NCI-H187 (cell line): ENCODE measurements at places on chromosomes 12 and 14.

GRCh38 chr12:7161327-7161726, 28.2 kb upstream of the PEX5 start:
- no peak for DNase-seq

DNA sequence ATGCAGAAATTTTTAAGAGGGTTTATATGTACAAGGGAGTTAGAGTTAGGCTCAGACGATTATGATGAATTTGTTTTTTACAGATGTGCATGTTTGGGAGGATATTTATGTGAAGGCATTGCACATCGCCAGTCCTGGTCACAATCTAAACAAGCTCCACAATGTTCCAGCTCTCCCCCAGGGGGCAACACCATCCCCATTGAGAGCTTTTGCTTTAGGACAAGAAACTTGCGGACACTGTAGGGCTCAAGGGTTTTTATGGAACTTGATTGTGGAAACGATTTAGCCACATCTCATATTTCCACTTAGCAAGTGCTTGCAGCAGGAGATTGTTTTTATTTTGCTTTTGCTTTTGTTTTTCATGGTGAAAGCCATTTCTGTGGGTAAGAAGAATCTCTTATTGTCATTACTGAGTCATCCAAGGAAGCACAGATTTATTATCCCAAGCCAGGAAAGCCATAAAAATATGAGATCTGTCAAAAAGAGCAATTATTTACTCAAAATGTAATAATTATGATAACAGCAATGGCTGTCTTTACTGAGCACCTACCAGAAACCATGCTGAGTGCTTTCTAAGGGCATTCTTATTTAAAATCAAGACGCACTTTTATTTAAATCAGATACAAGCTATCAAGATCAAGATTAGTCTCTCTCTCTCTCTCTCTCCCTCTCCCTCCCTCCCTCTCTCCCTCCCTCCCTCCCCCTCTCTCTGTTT, 276.7 kb upstream of the SRRM4 start:
- DNase-seq = peak; percentile 26

DNA sequence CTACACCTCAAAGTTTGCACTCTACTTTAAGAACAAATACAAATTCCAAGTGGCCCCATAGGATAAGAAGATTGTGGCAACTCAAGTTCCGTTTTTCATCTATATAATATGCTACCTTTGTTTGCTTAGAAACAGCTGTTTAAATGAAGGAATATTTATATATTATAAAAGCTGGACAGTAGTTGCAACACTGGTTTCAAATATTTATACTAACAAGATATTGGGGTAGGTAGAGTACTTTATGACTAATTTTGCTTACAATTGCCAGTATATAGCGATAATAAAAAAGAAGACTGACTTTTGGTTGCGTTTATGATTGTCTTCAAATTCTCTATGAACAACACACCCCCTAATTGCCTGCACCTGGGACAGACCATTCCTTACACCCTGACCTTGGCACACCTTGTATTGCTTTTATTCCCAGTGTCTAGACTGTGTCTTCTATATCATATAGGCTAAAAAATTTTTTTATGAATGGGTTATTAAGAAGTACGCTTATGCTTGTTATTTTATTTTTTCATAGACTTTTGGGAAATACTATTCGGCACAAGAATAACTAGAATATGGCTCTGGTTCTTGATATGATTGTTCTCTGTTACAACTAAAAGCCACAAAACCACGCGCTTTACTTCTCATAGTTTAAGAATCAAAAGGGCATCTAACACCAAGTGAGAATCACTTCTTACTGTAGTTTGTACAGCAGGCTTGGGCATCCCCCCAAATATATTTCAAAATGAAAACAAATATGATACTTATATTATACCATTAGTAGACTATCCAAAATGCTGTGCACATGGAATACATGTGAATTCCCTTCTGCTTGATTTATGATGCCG, 455.4 kb upstream of the DCN start:
- DNase-seq = no peak

DNA sequence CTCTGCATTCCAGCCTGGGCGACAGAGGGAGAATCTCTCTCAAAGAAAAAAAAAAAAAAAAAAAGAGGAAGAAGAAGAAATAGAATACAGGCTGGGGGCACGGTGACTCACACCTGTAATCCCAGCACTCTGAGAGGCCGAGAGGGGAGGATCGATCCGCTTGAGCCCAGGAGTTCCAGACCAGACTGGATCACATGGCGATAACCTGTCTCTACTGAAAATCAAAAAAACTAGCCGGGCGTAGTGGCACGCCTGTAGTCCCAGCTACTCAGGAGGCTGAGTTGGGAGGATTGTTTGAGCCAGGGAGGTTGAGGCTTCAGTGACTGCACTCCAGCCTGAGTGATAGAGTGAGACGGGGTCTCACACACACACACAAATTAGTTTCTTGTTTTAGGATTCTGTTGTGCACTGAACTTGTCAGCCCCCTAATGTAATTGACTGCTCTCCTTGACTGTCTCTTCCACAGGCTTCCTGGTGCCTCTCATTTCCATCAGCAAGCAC, 963 bp upstream of the TINF2 start:
- DNase-seq = no peak

GRCh38 chr12:90209029-90209428, 500.4 kb upstream of the ATP2B1 start:
- DNase-seq = no peak

- peak; percentile 21 for DNase-seq
These were observed 938 bp downstream of the RALGAPA1 start for GRCh38 chr14:35808076-35808637.

DNA sequence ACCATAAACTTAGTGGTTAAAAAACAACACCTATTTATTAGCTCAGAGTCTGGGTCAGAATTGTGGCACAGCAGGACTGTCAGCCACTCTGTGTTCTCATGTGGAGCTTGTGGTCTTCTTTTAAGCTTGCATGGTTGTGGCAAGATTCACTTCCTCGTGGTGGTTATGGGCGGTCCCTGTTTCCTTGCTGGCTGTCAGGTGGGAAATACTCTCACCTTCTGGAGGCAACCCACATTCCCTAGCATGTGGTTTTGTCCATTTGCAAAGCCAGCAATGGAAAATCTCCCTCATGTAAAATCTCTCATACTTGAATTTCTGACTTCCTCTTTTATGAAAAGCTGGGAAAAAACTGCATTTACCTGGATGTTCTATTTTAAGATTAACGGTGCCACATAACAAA, 229.8 kb downstream of the ALX1 start:
- no peak for DNase-seq

DNA sequence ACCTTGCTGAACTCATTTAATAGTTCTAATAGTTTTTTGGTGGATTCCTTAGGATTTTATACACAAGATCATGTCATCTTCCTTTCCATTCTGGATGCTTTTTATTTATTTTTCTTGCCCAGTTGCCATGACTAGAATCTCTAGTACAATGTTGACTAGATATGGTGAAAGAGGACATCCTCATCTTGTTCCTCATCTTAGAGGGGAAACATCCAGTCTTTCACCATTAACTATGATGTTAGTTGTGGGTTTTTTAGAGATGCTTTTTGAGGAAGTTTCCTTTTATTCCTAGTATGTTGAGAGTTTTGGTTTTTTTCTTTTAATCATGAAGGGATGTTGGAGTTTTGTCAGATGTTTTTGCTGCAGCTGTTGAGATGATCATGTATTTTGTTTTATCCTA, 8.7 kb downstream of the ANKRD13A start:
- no peak for DNase-seq

DNA sequence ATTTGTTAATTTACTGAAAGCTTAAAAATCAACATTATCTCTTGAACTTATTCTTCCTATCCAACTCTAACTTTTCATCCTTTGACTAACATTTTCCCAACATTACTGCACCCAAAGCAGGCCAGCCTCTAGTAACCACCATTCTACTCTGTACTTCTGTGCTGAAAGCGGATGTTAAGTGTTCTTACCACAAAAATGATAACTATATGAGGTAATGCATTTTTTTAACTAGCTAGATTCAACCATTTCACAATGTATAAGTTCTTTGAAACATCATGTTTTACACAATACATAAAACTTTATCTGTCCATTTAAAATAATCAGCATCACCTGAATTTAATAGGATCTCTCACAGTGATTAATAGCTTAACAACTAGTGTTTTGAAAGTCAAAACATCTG, 468.5 kb upstream of the MGAT4C start:
- no peak for DNase-seq

- no peak for DNase-seq
These were observed 15.6 kb downstream of the PLBD2 start for GRCh38 chr12:113373969-113374368.

- DNase-seq = no peak
These were observed 50.3 kb downstream of the MON2 start for GRCh38 chr12:62516927-62517326.

DNA sequence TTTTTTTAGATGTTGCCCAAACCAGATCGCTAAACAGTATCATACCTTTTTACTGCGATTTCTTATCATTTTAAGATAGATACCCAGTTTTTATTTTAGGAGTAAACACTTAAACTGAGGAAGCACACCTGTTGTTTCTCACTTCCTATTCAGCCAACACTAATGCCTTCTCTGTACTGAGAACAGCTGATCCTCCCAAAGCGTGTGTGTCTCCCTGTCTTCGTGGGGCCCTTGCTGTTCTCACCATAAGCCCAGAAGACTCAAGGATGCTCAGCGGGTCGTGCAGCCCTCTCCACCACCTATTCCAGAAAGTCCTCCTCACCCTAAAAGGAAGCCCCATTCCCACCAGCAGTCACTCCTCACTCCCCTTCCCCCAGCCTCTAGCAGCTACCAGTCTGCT, 14.8 kb downstream of the PPP2R5C start:
- DNase-seq = no peak

DNA sequence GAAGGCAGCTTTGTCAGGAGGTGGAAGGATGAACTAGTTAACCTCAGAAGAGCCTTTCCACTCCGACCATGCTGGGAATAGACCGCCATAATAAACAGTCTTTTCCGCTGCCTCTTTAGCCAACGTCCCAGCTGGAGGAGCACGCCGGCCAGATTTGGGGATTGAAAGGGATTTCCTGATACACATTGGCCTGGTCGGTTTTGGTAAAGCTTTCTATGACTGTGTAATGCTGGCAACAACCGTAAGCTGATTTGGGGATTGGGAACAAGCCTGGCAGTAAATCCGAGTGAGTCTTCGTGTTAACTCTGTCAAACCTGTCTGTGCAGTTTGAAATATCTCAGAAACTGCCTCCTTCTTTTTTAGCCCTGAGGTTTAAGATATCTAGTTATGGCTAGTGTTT, 87.0 kb downstream of the DAD1 start:
- no peak for DNase-seq

DNA sequence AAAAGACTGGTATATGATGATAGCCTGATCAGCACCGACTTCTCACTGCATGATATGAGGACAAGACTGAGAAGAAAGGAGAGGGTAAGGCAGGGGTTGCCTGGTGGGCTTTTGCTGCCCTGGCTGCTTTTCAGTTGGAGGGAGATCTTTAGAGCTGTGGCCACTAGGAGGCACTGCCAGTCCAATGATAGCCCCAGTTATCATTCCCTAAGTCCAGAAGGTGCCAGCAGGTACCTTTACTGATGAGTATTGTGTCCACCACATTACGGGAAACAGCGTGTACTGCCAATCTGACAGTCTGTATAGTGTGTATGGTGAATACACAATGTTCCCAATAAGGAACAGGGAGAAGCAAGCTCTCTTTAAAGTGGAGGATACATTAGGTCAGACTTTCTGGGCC, 55.8 kb upstream of the CCDC175 start:
- DNase-seq = peak; percentile 47

DNA sequence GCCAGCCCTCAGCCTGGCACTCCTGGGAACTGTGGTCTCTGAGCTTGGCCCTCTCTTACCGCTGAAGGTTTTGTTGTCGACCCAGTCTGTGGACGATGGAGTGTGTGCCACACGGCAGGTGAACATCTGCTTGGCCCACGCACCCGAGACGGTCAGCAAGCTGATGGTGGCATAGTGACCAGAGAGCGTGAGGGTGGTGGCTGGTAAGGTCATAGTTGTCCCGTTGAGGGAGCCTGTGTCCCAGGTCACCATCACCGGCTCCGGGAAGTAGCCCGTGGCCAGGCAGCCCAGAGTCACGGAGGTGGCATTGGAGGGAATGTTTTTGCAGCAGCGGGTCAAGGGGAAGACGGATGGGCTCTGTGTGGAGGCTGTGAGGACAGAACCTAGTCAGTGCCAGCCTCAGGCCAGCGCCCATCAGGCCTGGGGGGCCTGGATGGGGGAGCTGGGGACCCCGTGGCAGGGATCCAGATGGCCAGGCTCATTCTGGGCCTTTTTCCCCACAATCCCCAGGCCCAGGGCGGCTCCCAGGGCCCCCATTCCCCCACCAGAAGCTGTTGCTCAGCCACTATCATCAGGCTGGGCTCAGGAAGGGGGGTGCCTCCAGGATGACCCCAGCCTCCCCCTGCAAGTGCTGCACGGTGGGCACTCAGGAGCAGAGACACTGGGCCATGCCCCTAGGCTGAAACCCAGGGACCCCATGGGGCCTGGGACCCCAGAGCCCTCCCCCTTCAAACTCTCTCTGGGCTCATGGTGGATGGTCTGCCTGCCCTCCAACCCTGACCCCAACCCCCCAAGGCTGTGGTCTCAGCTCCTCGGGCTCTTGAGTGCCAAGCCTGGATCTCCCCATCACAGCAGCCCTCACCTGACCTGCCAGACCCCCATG, 75.2 kb downstream of the TMEM121 start:
- DNase-seq = no peak

GRCh38 chr12:2094597-2094996, 41.8 kb downstream of the CACNA1C start:
- DNase-seq = no peak

- no peak for DNase-seq
These were observed 102.2 kb downstream of the GPHN start for GRCh38 chr14:66610154-66610563.

DNA sequence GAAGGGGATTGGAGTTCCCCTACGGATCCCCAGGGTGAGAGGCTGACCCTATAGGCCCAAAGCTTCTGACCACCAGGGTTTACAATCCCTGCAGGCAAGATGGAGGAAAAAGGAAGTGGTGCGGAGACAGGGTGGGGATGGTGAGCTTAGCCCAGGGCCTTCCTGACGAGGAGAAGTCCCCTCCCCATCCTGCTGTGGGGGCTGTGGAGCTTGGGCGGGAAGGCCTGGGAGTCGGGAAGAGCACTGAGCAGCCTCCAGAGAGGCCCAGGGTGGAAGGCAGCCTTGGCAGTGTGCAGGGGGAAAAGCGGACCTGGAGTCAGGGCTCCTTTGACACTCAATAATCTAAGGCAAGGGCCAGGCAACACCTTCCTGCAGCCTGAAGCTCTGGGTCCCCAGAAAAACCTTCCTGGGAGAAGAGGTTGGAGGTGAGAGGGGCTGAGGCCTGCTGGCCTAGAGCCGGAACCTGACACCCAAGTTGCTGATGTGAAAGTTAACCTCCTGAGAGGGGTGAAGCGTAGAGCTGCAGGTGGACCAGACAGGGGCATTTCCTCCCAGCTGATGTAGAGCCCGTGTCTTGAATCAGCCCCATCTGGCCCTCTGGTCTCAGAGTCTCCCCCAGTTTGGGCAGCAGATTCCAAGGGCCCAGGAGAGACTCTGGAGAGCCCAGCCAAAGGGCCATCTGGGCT, 6.0 kb downstream of the HDAC7 start:
- no peak for DNase-seq

GRCh38 chr12:95371571-95371970, 102.4 kb upstream of the METAP2 start:
- DNase-seq = no peak
